ENCODE measurements at places on chromosomes 1 and 21.

- DNase-seq, result no peak
These were observed 9.5 kb downstream of the EYA3 start for GRCh38 chr1:28078680-28079626.

GRCh38 chr1:11733306-11733705, 2.6 kb upstream of the AGTRAP start:
- no peak for DNase-seq

- no peak for DNase-seq
These were observed 19.8 kb downstream of the TINAGL1 start for GRCh38 chr1:31595836-31596736.

GRCh38 chr21:25733859-25734653, 648 bp downstream of the ATP5PF start:
- no peak for DNase-seq

GRCh38 chr1:53631622-53632310, 107.2 kb downstream of the GLIS1 start:
- DNase-seq, result no peak

- DNase-seq, result no peak
These were observed 20.5 kb downstream of the CD84 start for GRCh38 chr1:160558660-160559380.

GRCh38 chr1:247924868-247925267, at the start of gene OR2AJ1:
TSS of gene OR2AJ1 (plus strand) at chr1:247924889. CDS start at chr1:247933769, 8,880 bp downstream.
- DNase-seq, result no peak

GRCh38 chr1:221783936-221784335, 42.0 kb upstream of the DUSP10 start:
- no peak for DNase-seq

DNA sequence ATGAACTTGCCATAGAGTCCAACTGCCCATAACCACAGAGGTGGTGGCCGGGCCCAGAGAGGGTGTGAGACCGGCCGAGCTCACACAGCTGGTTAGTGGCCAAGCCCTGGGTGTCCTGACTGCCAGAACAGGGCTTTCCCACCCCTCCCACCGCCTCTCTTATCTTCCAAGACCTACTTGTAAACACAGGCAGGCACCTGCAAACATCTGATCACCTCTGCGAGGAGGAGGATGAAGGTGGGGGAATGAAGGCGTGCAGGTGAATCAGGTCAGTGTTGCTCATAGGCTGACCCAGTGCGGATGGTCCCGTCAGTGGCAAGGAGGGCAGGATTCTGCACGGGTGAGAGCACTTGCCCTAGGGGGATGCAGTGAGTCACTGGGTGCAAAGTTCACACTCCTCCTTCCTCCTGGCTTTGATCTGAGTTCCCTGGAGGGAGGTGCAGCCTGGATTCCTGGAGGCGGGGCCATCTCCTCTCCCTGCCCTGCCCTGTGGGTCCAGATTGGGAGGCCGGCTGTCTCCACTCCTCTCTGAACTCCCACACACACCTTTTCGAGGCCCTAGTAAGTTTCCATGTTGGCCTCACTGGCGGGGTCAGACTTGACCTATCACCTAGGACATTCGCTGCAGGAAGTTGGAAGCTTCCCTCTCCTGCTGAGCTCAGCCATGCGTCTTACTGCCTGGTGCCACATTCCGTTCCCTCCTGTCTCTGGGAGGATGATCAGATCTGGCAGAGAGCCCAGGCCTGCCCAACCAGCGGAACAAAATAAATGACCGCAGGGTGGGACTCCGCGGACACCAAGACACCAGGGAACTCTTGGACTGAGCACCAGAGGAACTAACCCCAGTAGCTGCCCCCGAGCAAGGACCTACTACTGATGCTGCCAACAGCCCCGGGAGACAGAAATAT, 7.3 kb downstream of the UQCRHL start:
- DNase-seq, result no peak

GRCh38 chr21:44347911-44348451, 5.4 kb upstream of the TRPM2 start:
- DNase-seq, result no peak

DNA sequence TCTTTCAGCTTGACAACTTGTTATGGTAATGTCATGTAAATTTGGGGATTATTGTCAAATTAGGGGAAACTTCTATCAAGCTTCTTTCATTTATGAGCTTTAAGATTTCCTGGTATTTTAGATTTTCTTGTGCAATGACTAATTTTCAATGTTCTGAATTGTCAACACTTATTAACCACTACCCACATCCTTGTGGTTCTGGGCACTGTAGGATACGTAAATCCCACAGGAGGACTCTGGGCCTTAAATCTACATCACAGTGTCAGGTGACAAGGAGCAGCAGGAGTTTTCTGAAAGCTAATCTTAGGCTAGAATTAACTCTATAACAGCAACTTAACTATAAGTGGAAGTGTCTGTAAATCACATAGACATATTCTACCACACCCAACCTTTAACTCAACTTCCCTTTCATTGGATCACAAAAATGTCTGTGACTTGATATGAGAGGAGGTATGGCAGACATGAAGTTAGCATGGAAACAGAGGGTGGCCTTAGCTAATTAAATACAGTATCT, 397.7 kb downstream of the HLX start:
- no peak for DNase-seq

- DNase-seq, result no peak
These were observed 24.6 kb downstream of the UBE4B start for GRCh38 chr1:10057343-10057742.

DNA sequence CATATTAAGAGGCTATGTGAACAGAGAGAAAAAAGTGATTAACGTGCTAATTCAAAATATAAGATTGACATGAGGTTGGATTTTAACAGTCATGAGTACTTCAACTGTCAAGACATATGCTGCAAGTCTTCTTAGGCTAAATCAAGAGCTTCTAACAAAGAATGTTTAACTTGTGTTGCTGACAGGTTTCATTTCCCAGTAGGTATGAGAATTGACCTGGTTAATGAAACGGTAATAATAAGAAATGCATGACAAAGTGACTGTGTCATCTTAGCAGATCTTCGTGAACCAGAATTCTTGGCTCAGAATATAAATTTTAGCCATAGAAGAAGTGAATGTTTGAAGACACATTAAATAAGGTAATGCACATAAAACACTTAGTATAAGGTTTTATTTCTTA, 132.6 kb upstream of the PTGFR start:
- DNase-seq, result no peak

GRCh38 chr1:23745515-23745914, 2.2 kb downstream of the ELOA start:
- DNase-seq, result no peak

GRCh38 chr1:10665226-10665625, 131.2 kb downstream of the CASZ1 start:
- no peak for DNase-seq

DNA sequence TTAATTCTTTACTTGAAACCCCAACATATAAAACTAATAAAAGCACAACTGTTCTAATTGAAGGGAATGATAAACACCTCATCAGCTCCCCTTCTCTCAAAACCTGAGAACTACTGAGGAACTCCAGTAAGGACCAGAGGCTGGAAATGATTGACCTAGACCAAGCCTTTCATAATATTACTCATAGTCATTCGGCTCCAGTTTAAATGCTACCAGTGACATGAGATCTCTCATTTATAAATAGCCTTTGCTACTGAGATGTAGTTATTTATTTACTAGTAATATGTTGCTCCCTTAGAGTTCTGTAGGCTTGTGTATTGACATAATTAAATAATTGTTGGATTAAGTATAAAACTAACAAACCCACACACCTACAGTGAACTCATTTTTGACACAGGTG, 209.8 kb upstream of the PRMT6 start:
- DNase-seq, result no peak

- DNase-seq, result no peak
These were observed 11.1 kb downstream of the PRR9 start for GRCh38 chr1:153228491-153228890.

DNA sequence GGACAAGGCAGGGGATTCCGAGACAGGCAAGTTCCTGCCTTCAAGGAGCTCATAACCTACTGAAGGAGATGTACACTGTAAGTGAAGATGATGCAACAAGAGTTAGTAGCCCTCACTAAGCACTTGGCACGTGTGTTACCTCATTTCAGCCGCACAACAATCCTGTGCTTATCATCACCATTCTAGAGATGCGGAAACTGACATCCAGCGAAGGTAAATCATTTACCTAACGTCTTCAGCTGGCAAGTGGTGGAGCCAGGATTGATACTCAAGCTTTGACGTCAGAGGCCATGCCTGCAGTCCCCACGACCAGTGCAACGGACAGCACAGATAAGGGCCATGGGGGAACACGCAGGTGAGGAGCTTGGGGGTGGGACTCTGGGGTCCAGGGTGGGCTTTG, 2.9 kb upstream of the UBXN10 start:
- DNase-seq, result no peak

DNA sequence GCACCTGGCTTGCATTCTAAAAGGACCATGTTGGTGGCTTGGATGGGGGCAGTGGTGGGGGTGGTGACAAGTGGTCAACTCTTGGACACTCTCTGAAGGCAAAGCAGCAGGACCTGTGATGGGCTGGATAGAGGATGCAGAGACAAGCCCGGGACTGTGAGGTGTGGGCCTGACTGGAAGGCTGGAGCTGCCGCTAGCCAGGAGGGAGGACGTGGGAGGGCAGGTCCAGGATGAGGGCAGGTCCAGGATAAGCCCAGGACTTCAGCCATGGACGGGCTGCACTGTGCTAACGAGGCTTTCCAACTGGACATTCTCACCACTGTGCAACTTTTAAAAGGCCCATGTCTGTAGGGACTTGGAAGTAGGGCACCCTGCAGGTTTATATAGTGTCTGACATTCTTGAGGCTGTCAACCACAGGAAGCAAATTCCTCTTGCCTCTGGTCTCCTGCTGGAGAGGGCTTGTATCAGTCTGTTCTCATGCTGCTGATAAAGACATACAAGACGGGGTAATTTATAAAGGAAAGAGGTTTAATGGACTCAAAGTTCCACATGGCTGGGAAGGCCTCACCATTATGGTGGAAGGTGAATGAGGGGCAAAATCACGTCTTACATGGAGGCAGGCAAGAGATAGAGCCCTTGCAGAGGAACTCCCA, 8.3 kb upstream of the C1orf167 start:
- no peak for DNase-seq

GRCh38 chr1:32971576-32971975, 7.0 kb upstream of the RNF19B start:
- DNase-seq, result no peak

- DNase-seq, result no peak
These were observed 139.5 kb downstream of the PAPPA2 start for GRCh38 chr1:176602388-176603004.

DNA sequence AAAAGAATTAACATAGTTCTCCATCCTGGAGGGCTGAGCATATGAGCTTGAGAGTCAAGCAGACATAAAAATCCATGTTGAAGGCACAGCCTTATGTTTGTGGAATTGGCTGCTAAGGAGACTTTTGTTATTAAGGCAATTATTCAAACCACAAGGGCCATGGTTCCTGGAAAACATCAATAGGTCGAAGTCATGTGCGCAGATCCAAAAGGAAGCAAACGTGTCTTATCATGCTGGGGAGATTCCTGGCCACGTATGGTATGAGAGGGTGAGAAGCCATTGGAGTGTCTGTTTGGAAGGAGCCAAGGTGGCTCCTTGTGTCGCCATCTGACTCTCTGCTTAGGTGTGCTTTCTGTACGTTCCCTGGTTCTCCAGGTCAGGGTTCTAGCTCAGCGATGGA, 61.8 kb upstream of the COA6 start:
- DNase-seq, result no peak

GRCh38 chr1:18183533-18183932, 75.9 kb downstream of the IGSF21 start:
- no peak for DNase-seq

DNA sequence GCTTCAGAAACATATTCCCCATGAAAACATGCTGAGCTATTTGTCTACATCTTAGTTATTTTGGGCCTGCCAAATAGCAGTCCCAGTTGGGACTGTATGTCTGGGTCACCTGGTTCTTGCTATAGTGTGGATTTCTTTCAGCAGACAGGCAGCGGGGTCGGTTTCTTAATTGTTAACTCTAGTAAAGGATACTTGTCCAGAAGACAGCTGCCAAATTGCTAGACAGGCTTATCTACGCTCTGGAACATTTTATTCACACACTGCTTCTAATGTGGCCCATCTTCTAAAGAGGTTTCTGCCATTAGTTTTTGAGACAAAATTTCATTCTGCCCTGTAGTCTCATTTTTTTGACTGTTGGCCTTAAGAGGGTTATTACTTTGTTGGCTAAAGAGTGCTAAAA, 217.9 kb downstream of the RWDD3 start:
- DNase-seq, result no peak

DNA sequence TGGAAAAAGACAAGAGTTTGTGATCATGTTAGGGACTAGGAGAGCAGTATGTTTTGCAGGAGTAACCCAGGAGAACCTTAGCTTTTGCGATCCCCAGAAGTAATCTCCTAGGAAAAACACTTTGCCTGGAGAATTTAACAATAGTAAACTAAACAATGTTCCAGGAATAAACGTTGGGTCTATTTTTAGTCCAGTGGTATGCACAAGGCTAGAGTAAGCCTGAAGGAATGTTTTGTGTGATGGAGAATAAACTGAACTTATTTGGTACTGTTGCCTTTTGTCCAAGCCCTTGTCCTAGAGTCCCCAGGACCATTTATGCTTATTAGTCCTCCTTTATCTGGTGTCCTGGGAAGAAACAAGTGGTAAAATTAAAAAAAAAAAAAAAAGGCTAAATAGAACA, 28.7 kb upstream of the RGS5 start:
- no peak for DNase-seq

GRCh38 chr21:15437883-15438282, 291.9 kb upstream of the USP25 start:
- no peak for DNase-seq

- DNase-seq, result no peak
These were observed 45.4 kb downstream of the YARS1 start for GRCh38 chr1:32771561-32772280.

GRCh38 chr1:186905561-186905960, 76.8 kb downstream of the PLA2G4A start:
- no peak for DNase-seq

DNA sequence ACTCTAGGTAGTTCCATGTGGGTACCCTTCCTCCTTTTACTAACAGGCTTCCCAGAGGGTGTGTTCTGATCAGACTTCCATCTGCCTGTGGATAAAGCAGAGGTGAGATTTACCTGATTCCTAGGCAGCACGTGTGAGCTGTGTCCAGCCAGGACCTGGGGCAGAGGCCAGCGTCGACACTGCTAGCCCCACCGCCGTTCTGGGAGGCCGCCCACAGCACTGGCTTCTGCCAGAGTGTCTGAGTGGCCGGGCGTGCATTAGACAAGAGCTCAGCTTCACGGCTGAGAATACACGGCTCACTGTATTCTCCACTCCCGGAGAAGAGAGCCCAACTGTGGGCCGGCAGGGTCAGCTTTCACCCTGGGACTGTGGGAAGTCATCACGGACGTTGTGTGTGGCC, 82.5 kb downstream of the PRDM16 start:
- DNase-seq, result no peak

DNA sequence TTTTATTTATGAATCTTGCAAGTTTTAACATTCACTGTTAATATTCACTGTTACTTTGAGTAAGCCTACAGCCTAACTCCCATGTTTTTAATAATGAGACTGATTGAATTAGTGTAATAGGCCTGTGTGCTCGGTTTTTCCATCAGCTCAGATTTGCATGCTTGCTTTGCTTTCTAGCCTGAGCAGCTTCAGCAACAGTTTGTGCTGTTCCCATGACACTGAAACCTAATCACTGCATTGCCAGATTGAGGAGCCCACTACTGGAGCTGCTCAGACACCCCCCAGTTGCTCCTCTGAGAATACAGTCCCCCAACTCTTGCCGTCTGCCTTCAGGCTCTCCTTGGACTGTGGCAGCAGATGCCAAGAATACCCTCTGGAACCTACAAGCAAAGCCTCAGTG, 695.4 kb downstream of the BRINP3 start:
- DNase-seq, result no peak
